ENCODE measurements at places on chromosomes 11 and 22.

DNA sequence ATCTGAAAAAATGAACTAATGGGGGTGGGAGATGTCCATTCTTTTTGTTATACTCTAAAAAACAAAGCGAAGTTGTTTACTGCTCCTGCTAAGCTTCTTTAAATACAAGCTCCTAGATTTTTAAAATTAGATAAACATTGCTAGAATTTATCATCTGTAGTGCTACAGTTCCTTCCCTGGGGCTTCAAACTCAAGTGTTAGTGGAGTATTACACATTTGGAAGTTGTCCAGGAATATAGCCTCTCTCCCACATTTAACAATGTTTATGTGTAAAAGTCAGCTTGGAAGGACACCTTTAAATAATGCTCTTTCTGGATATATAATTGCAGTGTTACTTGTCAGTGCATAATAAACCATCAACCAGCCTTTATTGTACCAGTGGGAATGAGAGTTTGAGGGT is 155.5 kb downstream of the SPON1 start:
- no peak for DNase-seq

DNA sequence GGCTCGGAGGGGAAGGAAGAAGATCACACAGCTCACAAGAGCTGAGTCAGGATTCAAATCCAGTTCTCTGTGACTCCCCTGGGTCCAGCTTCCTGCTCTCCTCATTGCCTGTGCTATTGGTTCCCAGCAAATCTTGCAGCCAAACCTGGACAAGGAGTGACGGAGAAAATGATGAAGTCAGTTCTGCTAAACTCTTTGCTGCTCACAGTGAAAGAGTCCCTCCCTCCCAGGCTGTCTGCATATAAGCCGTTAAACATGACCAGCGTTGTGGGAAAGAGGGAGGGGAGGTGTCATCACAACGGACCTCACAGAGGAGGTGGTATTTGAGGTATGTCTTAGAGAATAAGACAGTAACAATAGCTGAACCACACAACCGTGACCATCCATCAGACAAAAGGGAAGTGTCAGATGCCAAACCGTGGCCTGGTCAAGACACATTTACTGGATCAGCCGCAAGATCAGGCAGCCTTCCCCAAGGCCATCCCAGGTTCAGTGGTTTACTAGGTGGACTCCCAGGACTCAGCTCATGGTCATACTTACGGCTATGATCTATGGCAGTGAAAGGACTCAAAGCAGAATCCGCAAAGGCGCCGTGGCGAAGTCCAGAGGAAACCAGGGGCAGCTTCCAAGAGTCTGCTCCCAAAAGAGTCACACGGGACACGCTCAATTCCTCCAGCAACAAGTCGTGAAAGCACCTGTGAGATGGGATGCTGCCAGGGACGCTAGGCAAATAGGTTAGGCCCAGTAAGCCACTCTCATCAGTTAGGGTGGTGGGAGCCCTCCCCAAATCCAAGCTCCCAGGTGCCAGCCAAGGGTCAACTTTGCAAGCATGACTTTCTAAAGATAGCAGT is 2.8 kb upstream of the CYTH4 start:
- no peak for DNase-seq

DNA sequence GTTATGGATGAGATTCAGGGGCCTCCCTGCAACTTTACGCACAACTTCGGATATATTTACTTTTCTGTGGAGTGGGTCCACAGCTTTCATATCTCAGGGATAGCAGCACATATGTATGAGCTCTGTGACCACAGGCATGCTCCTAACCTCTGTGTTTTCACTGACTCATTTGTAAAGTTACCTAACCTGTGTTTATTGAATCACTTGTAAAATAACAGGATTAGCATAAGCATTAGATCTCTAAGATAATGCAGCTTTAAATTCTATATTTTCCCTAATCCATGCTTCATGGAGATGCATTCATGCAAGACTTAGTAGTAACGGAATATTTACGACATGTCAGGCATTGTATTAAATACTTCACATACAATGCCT is 47.9 kb upstream of the DDI1 start:
- DNase-seq, result no peak

GRCh38 chr11:99881610-99882009 is 805.5 kb upstream of the ARHGAP42 start:
- DNase-seq, result no peak

DNA sequence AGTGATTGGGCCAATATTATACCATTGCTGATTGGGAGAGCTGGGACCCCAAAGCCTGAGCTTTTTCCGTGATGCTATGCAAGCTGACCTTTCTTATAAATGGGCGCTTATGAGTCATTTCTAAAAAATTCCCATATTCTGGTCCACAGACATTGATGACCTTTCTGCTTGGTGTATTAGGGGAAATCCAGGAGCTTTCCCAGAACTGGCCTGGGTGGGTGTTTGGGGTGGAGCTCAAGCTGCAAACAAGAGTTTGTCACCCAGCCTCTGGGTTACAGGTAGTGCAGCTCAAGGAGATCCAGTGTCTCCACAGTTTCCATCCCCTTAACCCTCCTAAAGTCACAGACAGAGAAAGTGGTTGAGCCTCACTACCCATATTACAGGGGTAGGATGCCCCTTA is 67.7 kb downstream of the CCDC81 start:
- DNase-seq, result no peak

DNA sequence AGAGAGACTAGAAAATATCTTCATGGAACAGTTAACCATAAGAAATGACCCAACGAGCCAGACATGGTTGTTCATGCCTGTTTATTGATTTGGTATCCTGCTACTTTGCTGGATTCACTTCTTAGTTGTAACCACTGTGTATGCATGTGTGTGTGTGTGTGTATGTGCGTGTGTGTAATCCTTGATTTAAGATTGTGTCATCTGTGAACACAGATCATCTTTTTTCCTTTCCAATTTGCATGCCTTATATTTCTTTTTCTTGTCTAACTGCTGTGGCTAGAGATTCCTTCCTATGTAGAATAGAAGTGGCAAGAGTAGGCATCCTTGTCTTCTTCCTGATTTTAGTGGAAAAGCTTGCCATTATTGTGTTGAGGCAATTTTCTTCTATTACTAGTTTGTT is 16.4 kb upstream of the CLTCL1 start:
- no peak for DNase-seq

- no peak for DNase-seq
Observed at GRCh38 chr11:85751724-85752123, 59.2 kb downstream of the SYTL2 start.

DNA sequence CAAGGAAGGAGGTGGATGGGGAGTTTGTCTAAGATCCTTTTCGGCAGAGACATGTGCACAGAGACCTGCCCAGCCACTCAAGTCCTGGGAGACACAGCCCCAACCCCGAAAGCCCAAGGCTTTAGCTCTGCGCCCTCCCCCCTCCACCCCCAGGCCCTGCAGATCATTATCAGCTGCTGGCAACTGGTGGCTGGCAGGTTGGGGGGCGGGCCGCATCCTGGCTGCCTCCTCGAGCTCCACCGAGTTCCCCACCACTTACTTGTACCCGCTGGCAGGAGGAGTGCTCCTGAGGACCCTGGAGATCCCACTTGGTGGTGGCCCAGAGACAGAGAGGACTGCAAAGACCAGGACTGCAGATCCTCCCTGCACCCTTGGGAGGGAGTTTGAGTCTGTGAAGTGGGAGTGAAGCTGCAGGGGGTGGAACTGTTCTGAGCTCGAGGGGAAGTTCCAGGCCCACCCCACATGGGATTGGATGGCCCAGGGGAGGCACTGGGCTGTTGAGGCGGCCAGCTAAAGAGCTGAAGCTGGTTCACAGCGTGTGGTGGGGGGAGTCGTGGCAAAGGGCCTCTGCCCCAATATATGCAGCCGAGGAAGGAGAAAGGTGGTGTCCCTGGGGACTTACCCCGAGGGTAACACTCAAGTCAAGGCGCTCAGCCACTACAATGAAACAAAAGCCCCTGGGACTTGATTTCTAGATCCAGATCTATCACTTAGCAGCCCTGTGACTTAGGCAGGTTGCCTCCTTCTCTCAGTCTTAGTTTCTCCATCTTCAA is 19.9 kb upstream of the CCDC86 start:
- DNase-seq, result no peak

DNA sequence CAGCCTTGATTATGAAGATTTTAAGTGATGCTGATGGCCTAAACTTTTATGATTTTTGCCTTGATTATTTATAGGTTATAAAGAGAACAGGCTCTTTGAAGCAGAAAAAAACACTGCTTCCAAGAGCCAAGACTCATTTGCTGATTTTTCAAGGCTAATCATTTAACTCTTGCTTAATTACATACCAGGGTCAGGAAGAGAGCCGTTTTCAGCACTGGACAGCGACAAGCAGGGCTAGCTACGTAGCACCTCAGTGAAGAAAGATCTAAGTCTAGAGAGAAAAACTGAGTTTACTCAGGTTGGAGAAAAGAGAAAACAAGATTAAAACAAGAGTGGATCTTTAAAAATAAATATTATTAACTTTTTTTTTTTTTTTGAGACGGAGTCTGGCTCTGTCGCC is 615.4 kb upstream of the B3GAT1 start:
- peak; percentile 37 for DNase-seq

All from left cardiac atrium (tissue), 4 donors.